ENCODE measurements at places on chromosomes 4 and X. TPM values are rescaled to one million over a fixed set of nuclear protein-coding genes. Genes with fewer than 3 reads are reported as not detected.
A peak's percentile ranks its signal among the peaks of the same experiment; 100 is the strongest.

Gene FDCSP
- not detected for total RNA-seq

DNA sequence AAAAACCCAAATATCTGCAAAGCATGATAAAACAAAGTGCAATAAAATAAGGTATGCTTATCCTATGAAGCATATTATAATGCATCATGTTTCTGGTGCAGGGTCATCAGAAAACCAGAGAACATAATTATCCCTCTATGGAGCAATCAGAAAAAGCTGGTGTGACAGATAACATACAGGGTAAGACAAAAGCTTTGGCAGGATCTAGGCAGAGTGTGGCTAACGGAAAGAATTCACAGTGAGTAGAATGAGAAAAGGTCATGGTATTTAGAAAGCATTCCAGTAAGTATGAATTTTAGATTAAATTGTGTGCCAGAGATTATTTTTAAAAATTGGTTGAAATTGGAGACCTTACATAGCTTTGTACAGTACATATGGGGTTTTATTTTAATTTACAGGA, 29.0 kb upstream of the UGT2B4 start:
- DNase-seq, result no peak

Gene XK
- total RNA-seq, result 0.86 TPM

Gene ZNF185
- total RNA-seq, result 2.9 TPM

DNA sequence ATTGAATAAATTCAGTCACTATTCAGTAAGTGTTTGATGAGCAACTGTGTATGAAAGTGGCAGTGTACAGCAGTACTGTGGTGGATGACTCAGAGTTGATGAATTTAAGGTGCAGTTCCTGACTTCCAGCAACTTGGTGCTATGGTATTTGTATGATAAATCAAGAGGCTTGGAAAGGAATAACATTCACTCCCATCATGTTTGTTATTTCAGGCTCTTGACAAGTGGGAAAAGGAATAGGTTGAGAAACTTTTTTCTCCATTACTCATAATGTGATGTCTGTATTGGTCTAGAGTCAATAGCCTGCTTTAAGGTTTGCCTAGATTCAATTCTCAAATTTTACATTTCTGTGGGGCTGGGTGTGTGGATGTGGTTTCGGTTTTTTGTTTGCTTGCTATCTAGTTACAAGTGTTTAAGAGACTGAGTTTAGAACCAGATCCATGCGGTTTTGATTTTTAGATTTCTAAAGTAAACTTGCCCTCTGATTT, 35.1 kb upstream of the CYP2U1 start:
- DNase-seq, result peak; percentile 87

GRCh38 chr4:3017504-3017903, 54.1 kb downstream of the GRK4 start:
- DNase-seq, result no peak
